ENCODE measurements at places on chromosomes 2 and 18.

GRCh38 chr2:67260343-67261277 is 136.5 kb upstream of the ETAA1 start:
- peak; percentile 89 for DNase-seq

DNA sequence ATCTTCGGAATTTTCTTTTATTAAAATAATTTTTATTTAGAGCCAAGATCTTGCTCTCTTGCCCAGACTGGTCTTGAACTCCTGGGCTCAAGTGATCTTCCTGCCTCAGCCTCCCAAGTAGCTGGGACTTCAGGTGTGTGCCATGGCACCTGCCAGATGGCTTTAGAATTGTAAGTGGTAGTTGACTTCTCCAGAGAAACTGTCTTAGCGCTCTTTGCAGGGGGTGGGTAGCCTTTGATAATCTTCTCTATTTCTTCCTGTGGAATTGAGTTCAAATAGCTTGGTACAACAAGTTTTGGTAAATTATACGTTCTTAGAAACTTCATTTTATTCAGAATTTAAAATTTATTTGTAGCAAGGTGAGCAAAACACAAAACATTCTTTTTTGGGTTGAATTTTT is 113.3 kb downstream of the LDLRAD4 start:
- DNase-seq: no peak

DNA sequence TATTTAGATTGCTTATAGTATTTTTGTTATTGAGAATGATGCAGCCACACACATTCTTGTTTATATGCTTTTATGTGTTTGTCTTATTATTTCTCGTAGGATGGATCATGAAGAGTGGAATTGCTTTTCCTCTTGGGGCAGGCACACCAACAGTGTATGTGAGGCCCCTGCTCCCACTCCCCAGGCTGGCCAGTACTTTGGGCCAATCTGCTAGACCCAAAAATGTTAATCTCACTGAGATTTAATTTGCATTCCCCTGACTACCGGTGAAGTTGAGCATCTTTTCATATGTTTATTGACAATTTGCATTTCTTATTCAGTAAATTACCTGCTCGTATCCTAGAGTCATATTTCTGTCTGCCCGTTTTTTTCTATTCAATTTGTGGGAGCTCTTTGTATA is 4.7 kb upstream of the MYCN start:
- DNase-seq: no peak

- DNase-seq: no peak
Measured at GRCh38 chr2:61775956-61776570, 77.8 kb downstream of the FAM161A start.

GRCh38 chr2:210593166-210593565 is 36.8 kb downstream of the CPS1 start:
- no peak for DNase-seq

- DNase-seq: no peak
Measured at GRCh38 chr2:111143107-111143842, 22.6 kb downstream of the BCL2L11 start.

DNA sequence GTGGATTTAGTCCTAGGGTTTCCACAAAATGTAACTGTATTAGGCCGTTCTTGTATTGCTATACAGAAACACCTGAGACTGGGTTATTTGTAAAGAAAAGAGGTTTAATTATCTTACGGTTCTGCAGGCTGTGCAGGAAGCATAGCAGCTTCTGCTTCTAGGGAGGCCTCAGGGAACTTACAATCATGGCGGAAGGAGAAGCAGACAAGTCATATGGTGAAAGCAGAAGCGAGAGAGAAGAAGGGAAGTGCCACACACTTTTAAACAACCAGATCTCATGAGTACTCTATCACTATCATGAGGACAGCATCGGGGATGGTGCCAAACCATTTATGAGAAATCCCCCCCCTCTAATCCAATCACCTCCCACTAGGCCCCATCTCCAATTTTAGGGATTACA is 9.5 kb upstream of the CCDC68 start:
- DNase-seq: no peak

DNA sequence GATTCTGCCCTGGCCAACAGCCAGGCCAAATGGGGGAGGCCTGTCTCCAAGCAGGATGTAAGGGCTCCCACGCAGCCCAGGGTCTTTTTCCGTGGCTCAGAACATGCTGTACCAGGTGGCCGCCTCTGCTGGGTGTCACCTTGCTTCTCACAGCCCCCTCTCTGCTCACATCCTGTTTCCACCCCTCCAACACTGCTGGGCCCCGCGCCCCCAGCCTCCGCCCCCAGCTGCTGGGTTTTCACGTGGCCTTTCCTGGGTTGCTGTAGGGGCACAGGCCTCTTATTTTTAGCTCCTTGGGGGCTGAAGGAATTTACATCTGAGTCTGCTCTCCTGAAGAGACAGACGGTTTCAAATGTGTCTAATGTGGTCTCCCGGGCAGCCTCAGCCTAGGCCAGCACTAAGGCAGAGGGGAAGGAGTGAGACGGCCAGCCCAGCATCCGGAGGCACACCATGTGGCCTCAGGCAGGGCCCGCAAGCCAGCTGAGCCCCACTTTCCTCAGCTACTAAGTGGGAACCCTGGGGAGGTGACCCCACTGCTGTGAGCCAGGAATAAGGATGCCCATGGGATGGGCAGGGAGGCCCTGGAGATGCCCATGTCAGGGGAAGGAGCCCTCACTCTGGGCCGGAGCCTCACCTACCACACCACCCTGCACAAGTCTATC is 18.7 kb upstream of the DUSP2 start:
- DNase-seq: peak; percentile 51

DNA sequence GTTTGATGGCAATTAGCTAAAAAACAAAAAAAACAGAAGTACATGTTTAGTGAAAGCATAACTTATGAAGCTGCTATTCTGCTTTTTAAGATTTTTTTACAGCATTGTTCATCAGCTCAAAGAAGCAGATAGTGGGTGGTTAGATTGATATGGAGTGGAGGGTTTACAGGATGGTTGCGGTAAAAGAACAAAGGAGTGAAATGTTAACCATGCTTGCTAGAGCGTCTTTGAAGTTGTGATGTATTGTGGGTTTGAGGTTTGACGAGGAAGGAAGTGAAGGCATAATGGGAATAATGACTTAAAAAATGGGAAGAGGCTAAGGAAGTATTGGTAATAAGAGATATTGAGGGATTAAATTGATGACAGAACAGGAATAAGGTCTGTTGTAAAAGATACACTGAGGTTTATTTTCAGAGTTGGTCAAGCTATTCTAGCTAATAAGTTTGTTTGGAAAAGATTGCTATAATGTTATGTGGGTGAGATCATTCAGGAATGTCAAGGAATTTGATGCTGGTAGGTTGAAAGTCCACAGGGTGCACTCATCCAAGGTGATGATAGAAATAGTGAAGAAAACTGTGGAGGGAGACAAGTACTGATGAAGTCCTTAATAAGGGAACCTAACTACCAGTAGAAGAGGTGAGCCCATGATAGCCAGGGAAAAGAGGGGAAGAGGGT is 14.6 kb downstream of the SPOPL start:
- no peak for DNase-seq

DNA sequence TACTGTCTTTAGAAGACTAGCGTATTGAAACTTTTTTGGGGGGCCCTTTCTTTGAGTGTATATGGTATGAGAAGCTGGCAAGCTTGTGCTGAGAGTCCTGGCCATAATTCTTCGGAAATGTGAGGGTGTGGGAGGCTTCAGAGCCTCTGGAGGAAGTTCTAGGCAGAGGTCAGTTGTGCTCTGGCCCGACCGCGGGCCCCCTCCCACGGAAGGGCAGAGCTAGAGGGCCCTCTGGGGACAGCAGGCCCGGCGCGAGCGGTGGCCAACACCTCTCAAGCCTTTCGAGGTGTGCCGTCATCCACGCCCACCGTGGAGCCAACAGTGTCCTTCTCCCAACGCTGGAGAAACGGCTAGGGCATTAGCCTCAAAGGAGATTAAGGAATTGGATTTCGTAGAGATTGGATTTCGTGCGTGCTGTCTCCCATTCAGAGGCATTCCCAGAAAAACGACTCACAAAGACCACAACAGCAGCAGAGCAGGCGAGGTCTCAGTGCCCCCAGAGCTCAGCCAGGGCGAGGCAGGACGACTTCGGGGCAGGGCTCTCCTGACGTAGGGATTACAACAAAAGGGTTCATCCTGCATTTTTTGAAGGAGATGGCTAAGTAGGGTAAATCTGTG is 2.2 kb upstream of the MTCL1 start:
- DNase-seq: peak; percentile 68

GRCh38 chr2:5285872-5286769 is 406.1 kb upstream of the SOX11 start:
- DNase-seq: no peak

DNA sequence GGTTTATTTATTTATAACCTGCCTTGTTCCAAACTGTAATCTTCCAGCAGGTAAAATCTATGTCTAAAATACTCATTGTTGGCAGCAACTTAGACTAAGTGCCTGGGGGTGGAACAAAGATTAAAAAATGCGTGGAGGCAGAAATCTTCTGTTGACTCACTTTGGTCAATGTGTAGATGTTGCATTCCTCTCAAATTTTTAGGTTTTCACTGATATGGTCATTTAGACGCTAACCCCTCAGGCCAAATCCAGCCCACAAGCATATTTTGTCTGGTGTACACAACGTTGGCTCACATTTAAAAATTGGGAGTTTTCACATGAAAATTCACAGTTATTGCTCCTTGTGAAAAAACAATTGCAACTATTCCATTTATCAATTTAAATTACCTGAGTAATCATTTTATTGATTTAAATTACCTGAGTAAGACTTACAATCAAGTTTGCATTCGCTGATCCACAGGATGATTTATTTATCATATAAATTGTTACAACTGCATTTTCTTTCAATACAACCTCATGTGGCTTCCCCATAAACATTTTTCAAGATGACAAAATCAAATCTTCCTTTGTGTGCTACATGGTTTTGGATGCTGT is 564.2 kb downstream of the TSN start:
- DNase-seq: no peak

DNA sequence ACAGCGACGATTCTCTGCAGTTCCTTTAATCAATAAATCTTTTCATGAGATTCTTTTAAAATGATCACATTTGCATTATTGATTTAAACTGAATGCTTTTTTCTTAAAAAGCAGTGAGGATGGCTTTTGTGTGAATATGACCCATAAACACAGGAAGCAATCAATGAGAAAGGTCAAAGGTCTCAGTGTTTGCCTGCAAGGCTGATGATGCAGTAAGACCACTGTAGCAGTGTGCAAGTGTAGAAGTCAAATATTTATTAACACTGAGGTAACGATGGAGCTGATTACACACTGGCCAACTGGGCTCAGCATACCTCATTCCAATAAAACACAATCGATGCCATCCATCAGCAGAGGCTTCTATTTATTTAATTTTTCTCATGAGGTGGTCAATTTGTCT is 633.5 kb downstream of the DCDC2C start:
- no peak for DNase-seq
